ENCODE measurements at places on chromosomes 11 and 22. TPM values are rescaled to one million over a fixed set of nuclear protein-coding genes. Genes with fewer than 3 reads are reported as not detected.
A peak's percentile ranks its signal among the peaks of the same experiment; 100 is the strongest.

DNA sequence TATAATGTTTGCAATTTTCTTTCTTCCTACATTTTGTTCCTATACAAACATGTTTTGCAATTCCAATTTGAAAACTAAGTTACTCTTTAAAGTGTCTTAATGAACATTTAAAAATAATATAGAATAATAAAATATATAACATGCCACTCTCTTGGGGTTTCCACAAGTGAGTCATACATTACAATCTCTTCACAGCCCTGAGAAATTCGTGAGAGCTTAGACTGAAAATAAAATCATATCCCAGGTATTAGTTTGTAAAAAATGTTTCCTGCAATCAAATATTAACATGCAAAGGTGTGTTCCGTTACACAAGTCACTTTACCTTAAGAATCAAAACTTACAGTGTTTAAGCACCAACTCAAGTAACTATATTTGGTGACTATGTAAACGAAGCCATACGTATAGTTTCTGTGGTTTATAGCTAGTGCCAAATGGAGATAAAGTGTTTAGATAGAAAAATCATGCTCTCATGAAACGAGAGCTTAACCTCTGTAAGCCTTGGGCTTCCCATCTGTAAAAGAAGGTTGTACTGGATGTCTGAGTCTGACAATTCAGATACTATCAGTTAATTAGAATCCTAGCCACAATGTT, 253.6 kb upstream of the ANO3 start:
- no peak for DNase-seq

Gene RAPSN
- not detected for total RNA-seq

GRCh38 chr11:96167203-96167758, 175.7 kb downstream of the MAML2 start:
- DNase-seq: no peak

Gene OVCH2
- total RNA-seq: not detected

- no peak for DNase-seq
These were observed 597.1 kb downstream of the BUD13 start for GRCh38 chr11:116175707-116176106.

Gene ARAP1
- 44.0 TPM for total RNA-seq

Gene C11orf86
- total RNA-seq: not detected

GRCh38 chr11:77374611-77375031, 73.1 kb upstream of the GDPD4 start:
- DNase-seq: peak; percentile 17

Gene CRYBA4
- total RNA-seq: not detected

DNA sequence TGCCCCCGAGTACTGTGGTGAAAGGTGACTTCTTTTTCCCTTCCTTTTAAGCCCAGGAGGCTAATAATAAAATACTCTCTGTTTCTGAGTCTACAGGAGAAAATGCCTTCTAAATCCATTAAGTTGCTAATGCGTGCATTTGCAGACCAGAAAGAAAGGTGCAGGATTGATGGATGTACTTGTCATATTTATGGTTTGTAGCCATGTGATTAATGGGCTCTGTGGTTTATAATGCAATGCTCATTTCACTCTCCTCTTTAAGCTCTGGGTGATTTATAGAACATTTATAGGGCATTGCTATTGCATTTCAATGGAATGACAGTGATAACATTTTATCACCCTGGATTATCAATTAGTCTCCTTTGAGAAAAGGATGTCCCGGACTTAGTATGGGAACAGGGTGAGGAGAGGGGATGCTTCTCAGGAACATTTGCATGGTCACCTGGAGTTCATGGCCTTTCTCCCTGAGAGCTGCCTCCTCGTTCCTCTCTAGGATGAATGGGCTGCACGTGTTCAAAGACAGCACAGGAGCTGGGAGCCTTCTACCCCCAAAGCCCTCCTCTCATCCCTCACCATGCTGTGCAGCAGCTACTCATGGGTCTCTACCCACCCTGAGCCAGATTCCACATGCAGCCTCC, 82.8 kb upstream of the HMGXB4 start:
- no peak for DNase-seq

Gene PTPN5
- total RNA-seq: not detected

DNA sequence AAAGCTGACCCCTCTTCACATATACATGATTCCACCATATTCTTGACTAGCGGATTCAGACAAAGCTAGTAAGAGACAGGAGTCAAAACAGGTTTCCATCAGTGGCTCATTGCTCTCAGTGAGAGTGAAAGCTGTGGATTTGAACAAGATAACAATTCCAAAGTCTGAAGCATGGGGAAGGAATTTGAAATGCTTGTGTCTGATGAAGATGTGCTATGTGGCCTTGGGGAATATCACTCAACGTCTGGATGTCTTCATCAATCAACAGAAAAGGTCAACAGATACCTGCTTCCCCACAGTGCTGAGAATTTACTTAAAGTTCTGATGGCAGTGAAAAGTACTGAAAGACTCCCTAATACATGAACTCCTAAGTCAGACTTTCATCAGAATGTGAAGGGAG, 46.9 kb upstream of the SESN3 start:
- DNase-seq: no peak

GRCh38 chr11:46057489-46057888, 63.8 kb downstream of the PHF21A start:
- DNase-seq: no peak

DNA sequence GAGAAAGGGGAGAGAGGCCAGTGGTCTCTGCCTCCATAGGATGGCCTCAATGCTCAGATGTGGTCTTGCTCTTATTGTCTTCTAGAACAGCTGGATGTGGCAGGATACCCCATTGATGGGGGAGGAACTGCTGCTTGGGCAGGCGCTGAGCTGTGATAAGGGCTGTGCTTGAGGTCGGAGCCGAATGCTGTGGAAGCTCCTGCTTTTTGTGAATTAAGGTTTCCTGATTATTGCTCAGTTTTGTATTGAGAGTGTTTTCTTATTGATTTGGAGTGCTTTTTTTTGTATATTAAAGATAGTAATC, 57.2 kb downstream of the CABIN1 start:
- DNase-seq: no peak

Gene RASGRP2
- not detected for total RNA-seq

Gene PHOX2A
- total RNA-seq: not detected

DNA sequence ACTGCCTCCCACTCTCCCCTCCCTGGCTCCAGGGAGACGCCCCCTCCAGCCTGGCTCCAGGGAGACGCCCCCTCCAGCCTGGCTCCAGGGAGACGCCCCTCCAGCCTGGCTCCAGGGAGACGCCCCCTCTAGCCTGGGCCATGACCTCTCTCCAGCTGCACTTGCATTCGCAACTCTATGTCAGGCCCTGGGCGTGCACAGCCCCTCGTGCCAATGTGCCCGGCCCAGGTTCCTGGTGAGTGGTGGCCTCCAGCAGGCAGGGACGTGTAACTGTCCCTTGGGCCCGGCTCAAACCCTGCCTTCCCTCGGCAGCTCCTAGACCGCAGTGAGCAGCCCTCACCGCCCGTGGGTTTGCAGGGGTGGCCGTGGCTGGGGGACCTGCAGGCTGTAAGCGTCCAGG, 6.9 kb downstream of the MUC6 start:
- no peak for DNase-seq

DNA sequence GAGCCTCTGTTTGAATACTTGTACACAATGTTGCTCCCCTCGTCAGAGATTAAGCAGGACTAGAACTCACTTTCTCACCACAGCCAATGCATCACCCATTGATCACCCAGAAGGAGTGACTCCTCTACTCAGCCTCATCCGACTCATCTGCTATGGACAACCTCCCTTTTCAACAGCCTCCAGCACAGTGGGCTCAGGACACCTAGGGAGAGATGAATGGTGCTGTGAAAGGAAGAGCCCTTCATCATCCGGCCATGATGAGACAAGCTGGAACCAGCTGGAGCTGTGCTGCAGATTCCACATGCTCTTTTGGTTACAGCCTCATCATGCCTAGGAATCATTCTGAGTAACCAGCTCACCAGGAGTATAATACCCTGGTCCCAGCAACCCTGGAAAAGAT, 15.5 kb downstream of the C11orf91 start:
- peak; percentile 18 for DNase-seq

GRCh38 chr11:123144707-123145106, 50.3 kb downstream of the CLMP start:
- no peak for DNase-seq

Gene PNPLA5
- total RNA-seq: not detected

Gene APOBEC3B
- 38.0 TPM for total RNA-seq

DNA sequence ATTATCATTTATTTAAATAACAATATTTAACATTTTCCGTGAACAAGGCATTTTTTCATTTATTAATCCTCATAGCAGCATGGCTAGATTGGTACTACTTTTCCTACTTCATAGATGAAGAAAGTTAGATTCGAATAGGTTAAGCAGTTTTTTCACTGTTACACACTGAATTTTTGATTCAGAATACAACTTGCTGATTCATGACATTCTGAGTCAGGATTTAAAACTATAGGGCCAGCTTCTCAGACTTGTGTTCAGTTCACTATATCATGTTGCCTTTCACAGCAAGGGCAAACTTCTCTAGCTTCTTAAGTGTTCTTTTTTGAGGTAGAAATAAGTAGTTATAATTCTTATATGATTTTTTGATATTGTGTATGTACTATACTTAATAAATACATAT, 31.5 kb downstream of the CYP2R1 start:
- DNase-seq: no peak

Gene TMEM121B
- total RNA-seq: 0.08 TPM

DNA sequence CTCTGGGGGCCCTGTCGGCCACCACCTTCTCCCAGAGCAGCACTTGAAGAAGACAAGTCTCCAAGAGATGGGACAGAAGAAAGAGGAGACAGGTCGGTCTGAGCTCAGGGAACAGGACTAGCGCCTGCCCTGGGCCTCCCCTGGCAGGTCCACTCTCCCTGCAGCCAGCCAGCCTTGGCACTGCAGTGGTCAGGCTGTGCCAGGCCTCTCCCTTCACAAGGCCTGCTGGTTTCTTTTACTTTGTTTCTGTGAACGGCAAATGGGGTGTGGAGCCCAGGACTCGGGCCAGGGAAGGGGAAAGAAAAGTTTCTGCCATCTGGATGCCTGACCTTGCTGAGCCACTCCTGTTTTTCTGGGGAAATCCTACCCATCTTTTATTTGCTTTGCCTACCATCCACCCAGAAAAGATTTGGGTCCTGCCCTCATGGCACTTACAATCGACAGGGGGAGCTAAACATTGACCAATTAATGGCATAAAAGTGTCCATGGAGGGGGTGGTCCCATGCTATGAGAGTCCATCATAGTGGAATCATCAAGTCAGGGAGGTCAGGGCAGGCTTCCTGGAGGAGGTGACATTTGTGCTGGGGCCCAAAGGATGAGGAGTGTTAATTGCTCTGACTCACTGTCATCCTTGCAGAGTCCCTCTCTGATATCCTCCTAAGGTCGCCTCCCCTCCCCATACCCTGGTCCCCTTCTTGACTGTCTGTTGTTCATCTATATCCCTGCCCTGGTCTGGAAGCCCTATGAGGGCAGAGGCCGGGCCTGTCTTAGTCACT, 65.2 kb downstream of the NFAM1 start:
- no peak for DNase-seq

Gene APOL3
- 1.8 TPM for total RNA-seq

GRCh38 chr22:45877651-45878050, 99.3 kb downstream of the WNT7B start:
- DNase-seq: no peak

- DNase-seq: no peak
These were observed 3.3 kb upstream of the TPP1 start for GRCh38 chr11:6622261-6623171.

GRCh38 chr11:8654503-8654902, 28.0 kb downstream of the TRIM66 start:
- no peak for DNase-seq

Gene OR8D1
- not detected for total RNA-seq

DNA sequence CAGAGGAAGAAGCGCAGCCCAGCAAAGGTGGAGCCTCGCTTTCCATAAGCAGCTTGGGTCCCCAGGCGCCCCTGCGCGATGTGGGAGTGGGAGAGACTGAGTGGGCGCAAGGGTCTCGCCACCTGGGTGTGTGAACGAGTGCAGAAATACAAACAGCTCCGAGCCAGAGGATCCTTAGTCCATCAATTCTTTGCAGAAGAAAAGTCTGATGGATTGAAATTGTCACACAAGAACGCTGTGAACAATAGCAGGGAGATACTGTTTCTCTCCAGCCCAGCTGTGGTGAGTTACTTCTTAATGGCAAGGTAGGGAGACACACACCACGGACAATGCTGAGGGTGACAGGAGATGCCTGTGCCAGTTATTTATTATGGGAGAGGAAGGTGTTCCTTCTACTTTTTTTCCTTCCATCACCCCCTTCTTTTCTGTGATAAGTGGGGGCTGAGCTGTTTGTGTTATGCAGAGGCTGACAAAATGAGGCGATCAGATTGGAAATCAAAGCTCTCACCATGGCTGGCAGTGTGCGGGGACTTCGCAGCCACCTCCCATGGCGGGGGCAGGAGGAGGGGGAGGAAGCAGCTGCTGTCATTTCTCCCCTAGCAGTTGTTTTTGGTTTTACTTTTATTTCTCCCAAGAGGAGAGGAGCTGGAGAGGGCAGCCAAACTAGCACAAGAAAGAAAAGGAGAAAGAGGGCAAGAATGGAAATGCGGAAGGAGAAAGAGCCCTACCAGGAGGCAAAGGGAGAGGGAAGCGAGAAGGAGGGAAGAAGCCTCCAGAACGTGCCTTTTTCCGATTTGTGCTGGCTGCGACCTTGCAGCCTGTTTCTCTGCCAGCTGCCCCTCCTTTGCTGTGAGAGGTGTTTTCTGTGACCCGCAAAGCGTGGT, 755.8 kb downstream of the NTM start:
- DNase-seq: no peak

DNA sequence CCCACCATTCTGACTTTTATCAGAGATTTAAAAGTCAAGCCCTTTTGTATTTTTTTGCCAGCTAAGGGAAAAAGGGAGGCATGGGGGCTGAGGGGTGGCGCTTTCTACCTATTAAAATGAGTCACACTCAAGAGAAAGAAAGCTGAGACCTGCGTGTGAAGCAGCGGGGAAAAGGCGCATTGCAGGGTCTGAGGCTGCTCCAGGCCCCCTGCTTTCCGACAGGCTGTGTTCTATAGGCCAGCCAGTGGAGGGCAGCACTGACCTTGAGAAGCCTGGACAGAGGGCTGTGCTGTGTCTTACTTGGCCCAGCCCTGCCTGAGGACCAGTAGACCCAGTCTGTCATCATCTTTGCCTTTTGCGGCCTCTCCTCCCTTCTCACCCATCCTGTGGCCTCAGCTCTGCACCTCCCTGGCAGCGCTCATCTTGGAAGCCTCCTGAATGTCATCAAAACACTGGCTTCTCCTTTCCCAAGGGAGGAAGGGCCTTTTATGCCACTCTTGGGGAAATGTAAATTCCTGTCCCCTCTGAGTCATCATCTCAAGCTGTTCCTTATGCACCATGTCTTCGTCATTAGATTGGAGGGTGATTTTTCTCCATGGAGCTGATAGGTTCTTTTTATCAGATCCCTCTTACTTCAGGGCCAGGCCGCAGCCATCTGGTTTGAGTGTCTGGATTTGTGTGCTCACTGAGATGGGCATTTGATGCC, 12.6 kb upstream of the MAPK8IP1 start:
- peak; percentile 79 for DNase-seq

Gene TMEM191B
- total RNA-seq: not detected

- DNase-seq: no peak
These were observed 1077.9 kb downstream of the DLG2 start for GRCh38 chr11:84549217-84549616.
